ENCODE measurements at places on chromosomes 7 and 10.

DNA sequence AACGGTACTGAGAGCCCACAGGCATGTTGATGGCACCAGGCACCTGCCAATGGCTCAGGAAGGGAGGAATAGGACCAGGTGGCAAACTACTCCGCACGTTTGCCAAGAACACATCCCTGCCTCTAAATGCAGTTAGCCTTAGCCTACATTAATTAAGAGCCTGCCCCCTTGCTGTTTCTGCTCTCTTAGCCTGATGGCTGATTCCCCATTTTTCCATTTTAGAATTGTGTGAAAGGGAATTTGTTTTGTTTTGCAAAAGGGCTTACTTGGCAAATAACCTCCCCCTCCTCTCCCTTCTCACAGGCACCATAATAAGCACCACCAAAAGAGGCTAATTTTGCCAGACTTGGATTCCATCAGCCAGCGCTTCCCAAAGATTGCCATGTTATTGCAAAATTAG, 1203.2 kb downstream of the SORCS3 start:
- DNase-seq: no peak

DNA sequence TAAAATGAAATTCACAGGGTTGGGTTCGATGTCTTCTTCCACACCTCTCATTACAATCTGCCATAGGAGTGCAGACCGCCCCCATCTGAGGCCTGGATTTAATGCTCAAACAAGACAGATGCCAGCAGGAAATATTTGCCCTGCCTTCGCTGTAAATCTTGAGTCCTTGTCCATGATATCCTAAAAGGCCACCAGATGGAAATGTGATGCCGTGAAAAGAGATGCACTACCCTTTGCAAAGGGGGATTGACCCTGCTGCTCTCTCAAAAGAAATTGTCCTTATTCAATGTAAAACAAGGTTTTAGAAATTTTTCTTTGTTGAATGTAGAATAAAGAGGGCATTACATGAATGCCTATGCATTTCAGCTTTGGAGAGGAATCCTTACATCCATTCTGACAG, 37.5 kb downstream of the AGAP4 start:
- no peak for DNase-seq

DNA sequence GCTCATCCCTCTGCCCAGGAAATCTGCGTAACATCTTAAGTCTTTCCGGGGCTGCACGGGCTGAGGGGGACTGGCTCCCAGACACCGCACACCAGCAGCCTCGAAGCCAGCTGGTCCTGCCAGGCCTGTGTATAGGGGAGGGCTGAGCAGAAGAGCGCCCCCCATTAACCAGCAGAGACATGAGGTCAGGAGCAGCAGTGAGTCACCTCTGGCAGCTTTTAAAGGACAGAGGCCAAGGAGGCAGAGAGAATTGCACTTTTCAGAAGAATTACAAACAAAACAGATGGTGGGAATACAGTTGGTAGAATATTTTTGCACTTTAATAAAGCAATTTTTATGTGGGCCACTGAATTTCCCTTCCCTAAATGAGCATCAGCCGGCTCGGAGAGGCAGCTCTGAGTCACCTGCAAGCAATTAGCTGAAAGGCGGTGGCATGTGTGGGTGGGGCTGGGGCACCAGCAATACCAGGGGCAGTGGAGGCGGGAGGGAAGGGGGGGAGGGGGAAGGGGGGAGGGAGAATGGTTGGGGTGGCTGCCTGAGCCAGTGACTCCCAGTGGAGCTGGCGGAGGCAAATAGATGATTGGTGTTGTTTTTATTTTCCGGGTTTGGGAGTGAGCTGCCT, 39.1 kb downstream of the GOLGA7B start:
- no peak for DNase-seq

DNA sequence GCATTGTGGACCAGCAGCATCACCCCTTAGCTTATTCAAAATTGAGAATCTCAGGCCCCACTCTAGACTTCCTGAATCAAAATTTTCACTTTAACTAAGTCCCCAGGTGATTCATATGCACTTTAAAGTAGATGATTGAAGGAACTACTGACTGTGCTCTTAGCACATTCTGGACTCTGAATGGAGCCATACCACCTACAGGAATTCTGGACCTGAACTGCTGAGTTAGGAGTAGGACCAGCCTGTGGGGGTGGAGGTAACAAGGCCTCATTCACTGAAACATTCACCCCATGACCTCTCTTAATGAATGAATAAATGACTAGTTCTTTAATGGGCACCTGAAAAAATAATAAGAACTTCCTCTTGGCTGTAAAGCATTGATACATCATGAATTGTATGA, 7.3 kb downstream of the PDK4 start:
- DNase-seq: no peak

DNA sequence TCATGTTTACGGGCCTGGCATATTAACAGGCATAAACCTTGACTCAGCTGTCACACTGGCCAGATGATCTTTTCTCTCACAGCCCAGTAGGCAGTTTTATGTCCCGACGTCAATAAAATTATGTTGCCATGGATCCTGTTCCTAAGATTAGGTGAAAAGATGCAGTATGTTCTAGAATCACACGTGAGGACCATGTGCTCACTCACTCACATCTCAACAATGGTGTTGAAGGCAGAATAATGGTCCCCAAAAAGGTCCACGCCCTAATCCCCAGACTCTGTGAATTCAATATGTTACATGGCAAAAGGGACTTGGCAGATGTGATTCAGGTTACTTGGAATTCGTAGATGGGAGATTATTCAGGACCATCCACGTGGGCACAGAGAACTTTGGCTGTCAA, 3.5 kb downstream of the DOCK1 start:
- no peak for DNase-seq

DNA sequence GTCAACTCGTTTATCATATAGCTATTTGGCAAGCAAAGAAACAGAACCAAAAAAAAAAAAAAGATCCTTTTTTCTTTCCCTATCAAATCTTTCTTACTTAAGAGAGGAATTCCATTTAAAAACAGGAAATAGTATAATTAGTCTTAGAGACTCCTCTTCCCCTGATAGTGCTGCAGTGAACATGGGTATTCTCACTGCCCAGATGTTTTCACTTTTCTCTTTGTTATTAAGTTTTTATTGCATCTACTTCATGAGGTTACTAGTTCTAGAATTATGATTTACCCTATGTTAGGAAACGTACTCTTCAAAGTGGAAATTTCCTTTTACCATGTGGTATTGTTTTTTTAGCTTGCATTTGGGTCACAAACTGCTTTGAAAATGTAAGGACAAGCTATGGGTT, 8.5 kb downstream of the CASP2 start:
- no peak for DNase-seq

DNA sequence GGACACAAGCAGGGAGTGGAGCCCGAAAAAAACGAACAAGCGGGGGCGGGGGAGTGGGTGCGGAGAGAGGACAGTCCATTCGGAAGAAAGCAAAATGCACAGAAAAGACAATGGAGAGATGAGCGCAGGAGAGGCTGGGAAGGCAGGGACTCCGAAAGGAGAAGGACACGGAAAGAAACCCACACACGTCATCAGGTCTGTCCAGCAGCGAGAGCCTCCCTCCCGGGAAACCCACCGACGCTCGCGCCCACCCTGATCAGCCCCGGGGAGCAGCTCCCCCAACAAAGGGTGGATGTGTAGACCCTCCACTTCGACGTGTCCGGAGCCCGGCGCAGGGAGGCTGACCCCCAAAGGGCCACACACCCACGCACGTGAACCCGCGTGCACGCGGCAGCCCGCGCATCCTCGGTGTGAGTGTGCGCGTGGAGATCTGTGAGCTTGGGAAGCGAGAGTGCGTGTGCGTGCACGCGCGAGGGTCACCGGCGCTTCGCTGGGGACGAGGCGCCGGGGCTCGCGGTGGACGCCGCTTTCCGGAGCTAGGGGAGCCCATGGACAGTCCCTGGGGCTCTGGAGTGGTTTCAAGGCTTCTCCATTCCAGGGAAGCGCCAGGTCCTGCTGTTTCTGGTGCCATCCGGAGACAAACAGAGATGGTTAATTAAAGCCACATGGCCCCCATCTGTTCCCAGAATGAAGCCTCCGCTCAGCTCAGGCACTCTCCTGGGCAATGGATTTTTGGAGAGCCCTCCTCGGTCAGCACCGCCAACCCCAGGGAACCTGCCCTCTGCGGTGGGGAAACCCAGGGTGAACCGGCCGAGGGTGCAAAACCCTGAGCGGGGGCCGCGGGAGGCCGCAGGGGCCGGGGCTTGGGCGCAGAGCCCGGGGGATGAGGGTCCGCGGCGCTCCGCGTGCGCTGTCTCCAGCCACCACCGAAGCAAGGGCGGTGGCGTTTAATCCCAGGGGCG, 916 bp downstream of the LAMB1 start:
- no peak for DNase-seq

DNA sequence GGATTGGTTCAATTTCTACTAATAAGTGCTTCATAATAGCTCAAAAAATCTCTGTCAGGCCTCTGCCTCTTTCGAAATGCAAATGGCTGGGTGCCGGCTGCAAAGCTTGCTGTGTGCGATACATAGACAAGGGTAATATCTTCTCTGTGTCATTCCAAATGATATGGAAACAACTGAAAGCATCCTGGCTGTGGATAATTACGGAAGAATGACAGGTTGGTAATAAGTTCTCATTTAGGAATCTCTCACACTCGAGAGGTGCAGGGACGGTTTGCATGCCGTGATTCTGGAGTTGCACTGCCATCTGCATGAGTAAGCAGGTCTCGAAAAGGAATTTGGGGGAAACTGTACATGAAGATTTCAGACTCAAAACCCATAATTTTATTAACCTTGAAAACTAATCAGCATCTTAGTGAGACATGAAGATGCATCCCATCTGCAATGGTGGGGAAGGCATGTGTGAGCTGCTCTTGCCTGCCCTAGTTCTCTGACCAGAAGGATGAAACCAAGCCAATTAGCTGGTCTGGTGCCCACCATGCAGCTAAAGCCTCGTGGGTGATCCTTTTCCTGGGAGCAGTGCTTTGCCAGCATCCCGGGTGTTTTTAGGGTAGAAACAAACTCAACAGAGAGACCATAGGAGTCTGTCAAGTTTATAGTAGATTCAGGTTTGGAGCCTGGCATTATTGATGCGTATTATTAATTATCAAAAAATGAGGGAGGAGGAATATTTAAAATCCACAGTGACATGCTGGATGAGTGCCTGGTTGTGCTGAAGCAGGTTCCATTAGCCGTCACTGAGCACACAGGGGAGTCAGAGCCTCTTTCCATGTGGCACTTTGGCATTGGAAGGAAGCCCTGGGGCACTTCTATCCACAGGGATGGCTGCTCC, 503.6 kb upstream of the MGMT start:
- no peak for DNase-seq

GRCh38 chr7:3149231-3149995, 105.7 kb upstream of the CARD11 start:
- no peak for DNase-seq

GRCh38 chr7:85620936-85621685, 434.3 kb upstream of the SEMA3D start:
- no peak for DNase-seq

- no peak for DNase-seq
Measured at GRCh38 chr10:13671904-13672303, 85.1 kb downstream of the PRPF18 start.

DNA sequence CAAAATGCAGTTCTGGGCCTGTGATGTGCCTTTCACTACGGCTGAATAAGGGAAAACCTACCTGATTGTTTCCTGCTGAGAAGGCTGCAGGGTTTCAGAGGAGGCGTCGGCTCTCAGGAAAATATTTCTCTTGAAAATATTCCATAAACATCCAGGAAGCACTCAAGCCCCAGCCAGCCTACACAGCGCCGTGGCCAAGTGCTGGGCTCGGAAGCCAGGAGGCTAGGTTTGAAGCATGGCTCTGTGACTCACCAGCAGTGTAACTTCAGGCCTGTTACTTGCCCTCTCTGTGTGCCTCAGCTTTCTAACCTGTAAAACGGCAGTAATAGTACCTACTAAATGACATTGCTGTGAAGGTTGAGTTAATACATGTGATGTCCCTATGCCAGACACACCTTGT, 399.1 kb downstream of the GATA3 start:
- no peak for DNase-seq

DNA sequence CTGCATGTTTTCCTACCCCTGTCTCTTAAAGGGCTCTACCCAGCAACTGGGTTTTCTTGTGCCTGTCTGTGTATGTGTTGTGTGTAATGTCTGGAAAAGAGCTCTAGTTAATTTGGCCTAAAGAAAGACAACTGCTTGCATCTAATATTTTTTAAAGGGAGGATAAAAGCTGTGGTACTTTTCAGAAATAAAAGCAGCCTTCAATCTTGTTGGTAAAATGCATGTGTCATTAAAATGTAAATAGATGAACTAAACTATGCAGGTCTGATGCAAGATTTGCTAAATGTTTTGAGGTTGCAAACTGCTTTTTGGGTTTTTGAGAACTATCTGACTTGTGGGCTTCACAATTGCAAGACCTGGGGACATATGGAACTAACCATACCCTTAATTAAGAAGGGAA, 445.3 kb downstream of the HTR7 start:
- DNase-seq: no peak

DNA sequence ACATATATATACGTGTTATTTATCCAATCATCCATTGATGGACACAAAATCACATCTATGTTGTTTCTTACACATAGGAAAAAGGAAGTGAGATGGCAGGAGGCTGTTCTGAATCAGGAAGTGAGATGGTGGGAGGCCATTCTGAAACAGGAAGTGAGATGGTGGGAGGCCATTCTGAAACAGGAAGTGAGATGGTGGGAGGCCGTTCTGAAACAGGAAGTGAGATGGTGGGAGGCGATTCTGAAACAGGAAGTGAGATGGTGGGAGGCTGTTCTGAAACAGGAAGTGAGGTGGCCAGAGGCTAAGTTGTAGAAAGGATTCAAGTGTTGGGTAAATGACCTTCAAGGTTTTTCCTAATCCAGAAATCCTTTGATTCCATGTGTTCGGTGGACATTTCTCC, 921.5 kb downstream of the TYW1 start:
- DNase-seq: no peak
